ENCODE measurements at places on chromosomes 3 and 15.

DNA sequence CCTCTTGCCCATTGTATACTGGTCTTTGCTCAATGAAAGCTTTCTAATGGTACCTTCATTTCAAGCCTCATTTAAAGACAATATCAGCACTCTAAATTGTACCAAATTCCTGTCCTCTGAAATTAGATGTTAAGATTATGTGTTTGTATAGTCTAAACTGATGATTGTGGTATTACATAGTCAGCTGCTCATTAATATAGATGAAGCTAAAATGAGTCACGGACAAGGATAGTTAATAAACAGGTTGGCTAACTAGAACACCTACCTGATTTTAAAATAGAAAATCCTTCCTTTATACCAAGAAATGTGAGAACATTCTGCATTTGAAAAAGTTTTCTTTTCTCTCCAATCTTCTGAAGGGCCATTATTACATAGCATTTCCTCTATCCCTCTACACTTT, 2.9 kb downstream of the PRKCI start:
- DNase-seq, result no peak

DNA sequence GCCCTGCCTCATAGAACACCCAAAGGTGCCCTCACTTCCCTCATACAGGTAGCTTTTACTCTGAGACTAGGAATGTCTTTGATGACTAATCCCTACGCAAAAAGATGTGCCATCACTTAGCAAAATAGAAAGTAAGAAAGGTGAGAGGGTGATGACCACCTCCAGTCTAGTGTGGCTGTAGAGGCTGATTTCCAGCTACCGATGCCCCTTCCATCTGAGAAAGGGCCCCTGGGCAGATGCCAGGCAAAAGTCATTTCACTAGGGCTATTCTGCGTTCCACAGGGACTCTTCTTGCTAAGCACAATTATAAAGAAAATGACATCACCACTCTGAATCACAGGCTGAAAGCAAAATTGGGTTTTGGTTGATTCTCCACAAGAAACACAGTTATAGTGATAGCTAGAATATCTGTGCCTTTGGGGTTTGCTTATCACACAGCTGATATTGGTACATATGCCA, 77.4 kb downstream of the RBPMS2 start:
- DNase-seq, result no peak

- DNase-seq, result no peak
Observed at GRCh38 chr15:31740203-31740602, 290.1 kb upstream of the CHRNA7 start.

GRCh38 chr3:105327662-105328337, 38.9 kb upstream of the ALCAM start:
- no peak for DNase-seq

DNA sequence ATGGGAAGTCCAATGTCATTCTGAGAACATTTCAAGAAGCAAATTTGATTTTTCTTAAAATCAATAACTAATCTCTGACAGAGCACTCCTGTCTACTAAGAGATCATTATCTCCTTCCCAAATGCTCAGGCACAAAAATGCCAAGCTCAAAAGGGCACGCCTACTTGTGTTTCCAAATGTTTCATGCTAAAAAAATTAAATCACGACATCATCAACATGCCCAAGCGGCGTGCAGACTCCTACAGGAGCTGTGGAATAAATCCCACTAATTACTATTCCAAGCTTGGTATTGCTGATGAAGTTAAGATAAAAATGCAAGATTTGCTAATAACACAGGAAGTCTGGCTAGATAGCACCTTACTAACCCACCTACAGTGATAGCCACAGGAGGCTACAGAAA, 140.8 kb downstream of the OSBPL10 start:
- no peak for DNase-seq

GRCh38 chr15:23574742-23575141, 9.3 kb downstream of the MKRN3 start:
- DNase-seq, result no peak

DNA sequence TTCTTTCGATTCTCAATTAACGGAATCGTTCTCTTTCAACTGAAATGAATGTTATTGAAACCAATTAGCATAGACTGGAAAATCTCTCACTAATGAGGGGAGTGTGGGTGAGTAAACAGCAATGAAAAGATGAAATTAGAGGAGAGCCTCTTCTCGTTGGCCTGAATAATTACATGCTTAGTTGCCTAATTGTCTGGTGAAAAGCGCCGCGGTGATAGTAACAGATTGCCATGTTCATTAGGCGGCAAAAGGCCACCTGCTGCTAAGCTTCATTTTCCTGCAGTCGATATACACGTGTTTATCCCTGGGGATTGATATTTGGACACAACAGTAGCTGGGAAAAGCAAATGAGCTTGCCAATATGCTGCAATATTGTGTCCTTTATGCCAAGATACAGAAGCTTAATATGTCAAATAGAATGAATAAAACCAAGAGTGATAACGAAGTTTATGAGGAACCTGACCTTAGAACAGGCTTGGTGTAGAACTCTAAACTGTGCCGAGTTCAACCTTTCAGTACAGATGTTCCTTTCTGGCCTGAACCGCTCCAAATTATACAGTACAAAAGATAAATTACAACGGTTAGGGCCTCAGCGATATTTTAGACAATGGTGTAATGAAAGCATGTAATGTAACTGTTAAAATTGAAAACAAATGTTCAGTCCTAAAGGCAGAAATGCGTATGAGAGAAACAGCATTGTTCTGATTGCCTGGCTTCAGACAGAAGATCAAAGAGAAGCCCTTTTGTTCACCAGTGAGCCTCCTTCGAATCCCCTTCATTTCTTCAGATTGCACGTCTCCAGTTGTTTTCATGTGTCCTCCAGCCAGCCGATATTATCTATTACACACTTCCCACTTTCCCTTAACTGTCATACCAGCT, 185.2 kb downstream of the SHOX2 start:
- no peak for DNase-seq

- DNase-seq, result no peak
Observed at GRCh38 chr15:39682366-39682765, 100.3 kb downstream of the FSIP1 start.

- DNase-seq, result no peak
Observed at GRCh38 chr15:52104532-52105004, 8.0 kb downstream of the BCL2L10 start.

DNA sequence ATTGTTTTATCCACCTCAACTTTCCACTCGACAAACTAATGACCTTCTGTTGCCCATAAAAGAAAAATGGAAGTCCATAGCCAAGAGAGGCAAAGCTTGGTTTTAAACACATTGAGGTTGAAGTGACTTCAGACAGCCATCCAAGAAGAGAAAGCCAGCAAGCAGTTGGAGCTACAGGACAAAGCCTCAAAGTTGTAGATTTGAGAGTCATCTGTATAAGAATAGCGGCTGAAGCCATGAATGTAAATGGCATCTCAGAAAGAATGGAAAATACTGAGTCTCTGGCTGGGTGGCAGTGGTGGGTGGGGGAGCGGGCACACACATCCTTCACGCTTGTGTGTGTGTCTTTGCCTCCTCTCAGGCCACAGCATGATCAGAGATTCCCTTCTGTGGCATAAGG, 124.1 kb upstream of the CHRM5 start:
- DNase-seq, result no peak

- no peak for DNase-seq
Observed at GRCh38 chr3:158354713-158355112, 216.3 kb upstream of the MLF1 start.

DNA sequence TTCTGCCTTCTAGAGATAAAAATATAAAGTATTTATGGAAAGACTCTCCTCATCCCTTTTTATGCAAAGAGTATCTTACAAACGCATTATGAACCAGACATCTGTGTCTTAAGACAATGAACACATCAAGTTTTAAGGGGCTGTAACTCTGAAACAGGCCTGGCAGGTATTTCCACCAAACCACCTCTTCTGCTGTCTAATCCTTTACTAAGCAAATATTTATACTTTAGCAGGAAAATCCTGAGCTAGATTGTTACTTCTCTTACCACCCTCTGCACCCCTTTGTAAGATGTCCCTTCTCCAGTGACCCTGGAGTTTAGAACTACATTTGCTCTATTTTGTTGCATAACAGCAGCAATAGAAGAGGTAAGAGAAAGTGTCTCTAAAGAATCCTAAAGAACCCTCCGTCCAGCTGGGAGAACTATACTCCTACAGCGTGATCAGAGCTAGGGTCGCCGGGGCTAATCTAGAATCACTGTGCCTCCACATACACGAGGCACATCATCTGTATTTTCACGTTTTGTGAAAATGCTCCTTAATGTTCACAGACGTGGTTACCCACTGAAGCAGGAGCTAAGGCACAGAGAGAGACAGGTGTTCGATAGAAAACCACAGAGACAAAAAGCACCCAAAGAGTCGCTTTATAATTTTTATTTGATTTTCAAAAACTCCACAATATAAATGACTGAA, 129.6 kb downstream of the FOXP1 start:
- DNase-seq, result no peak

GRCh38 chr3:35929158-35929557, 289.8 kb downstream of the ARPP21 start:
- no peak for DNase-seq

DNA sequence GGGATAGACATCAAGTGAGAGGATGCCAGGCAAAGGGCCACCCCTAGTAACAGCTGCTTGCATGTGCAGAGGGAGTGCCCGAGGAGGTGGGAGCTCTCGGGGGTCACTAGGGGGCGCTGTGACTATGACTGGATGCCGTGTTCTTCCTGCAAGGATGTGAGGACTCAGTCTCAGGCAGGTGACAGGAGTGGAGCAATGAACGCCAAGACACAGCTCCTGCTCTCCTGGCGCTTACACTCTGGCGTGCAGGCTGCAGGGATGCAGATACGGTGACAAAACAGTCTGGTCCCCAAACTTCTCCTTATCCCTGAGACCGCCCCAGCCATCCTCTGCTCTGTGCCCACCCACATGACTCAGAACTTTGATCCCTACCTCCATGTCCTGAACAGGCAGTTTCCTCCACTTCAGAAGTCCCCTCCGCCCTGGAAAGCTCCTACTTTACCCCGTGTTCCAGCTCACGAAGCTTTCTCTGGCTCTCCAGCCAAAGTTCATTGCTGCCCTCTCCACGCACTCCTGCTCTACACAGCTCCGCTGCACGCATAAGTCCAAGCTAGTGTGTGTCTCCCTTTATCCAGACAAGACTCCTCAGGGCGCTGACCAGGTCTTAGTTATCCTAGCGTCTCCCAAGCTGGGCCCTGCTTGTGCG, 14.7 kb downstream of the RHOV start:
- peak; percentile 93 for DNase-seq

DNA sequence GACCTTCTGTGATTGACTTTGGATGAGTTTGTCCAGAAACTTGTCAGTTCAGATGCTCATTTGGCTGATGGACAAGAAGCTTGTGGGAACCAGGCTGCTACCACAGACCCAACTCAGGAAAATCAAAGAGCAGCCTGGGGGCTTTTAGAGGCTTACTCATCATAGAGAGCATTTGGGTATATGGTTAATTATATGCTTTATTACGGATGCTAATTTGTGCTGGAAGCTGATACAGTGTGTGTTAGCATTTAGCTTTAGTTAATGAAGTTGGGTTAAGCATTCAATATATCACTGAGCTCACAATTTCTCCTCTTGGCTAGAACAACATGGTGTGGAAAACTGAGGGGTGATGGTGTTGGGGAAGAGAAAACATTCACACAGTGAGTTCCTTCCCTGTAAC, 664.2 kb upstream of the CFAP20DC start:
- no peak for DNase-seq
